Motor neuron (in vitro differentiated cells): ENCODE measurements at places on chromosomes 5 and 9.

- ATAC-seq, result no peak
These were observed 53.9 kb downstream of the IRX2 start for GRCh38 chr5:2697446-2698200.

DNA sequence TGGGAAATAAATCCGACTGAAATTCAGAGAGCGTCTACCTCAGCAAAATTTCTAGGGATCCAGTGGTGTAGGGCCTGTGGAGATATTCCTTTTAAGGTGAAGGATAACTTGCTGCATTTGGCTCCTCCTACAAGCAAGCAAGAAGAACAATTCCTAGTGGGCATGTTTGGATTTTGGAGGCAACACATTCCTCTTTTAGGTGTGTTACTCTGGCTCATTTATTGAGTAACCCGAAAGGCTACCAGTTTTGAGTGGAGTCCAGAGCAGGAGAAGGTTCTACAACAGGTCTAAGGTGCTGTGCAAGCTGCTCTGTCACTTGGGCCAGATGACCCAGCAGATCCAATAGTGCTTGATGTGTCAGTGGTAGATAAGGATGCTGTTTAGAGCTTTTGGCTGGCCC, 862.4 kb upstream of the CDH9 start:
- ATAC-seq, result no peak

DNA sequence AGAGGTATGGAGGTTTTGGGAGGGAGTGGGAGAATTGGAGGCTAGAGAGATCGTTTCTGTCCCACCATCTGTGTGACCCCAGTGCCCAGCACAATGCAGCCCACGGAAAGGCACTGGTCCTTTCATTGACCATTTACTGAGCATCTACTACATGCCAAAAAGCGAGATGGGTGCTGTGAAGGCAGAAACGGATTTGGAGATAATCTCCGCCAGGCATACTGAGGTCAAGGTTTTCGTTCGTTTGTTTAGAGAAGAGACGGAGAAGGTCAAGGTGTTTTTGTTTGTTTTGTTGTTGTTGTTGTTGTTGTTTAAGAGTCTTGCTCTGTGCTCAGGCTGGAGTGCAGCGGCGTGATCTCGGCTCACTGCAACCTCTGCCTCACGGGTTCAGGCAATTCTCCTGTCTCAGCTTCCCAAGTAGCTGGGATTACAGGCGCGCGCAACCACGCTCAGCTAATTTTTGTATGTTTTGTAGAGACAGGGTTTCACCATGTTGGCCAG, 593 bp upstream of the ZBTB43 start:
- no peak for ATAC-seq

DNA sequence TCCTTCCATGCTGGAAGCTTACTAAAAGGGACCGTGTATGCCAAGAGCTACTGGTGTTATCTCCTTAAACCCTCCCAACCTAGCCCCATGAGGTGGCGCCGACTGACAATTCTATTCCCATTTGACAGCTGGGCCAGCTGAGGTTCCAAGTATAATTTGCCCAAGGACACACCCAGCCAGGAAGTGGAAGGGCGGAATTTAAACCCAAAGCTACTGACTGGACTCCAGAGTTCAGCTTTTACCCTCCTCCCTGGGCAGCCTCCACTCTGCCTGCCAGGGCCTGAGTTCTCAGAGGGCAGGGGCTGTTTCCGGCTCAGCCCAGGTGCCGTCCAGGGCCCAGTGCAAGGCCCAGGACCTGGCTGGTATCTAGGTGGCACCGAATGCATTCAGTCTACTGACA, 71.8 kb downstream of the C9orf50 start:
- peak; percentile 24 for ATAC-seq

DNA sequence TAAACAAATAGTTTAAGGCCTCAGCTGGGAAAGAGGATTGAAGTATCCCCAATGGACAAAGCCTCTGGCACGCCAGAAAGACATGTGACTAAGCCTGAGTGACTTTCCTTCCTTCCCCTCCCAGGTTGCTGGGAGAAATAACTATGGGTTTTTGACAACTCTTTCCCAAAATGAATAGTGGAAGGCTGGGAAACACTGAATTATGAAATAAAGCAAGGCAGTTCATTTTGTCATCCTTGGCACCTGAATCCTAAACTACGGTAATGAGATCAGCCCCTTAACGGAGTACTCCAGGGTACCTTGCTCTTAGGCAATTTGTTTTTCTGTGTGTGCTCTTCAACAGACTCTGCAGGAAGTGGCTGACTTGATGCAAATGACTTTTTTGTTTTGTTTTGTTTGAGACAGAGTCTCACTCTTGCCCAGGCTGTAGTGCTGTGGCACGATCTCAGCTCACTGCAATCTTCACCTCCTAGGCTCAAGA, 75.2 kb downstream of the LMNB1 start:
- peak; percentile 59 for ATAC-seq

DNA sequence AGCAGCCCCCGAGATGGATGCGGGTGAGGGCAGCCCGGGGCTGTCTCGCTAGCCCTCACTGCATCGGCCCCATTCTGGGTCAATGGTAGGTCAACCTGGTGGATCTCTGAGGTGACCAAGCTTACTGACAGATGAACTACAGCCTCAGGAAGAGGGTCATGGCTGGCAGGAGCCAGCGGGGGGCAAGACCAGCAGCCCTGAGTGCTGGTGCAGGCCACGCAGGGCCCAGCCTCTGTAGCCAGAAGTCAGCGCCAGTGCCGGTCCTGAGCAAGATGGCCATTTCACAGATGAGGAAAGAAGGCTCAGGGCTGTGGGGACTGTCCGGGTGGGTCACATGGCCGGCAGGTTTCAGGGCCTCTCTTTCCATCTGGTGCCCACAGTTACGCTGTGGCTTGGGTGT, 5.1 kb upstream of the DBH start:
- no peak for ATAC-seq

GRCh38 chr9:98600631-98601030, 108.1 kb downstream of the GABBR2 start:
- ATAC-seq, result no peak

- peak; percentile 43 for ATAC-seq
These were observed 122.6 kb downstream of the FBXL17 start for GRCh38 chr5:108259306-108259705.

- ATAC-seq, result no peak
These were observed 112.2 kb downstream of the ACTBL2 start for GRCh38 chr5:57370376-57370775.

DNA sequence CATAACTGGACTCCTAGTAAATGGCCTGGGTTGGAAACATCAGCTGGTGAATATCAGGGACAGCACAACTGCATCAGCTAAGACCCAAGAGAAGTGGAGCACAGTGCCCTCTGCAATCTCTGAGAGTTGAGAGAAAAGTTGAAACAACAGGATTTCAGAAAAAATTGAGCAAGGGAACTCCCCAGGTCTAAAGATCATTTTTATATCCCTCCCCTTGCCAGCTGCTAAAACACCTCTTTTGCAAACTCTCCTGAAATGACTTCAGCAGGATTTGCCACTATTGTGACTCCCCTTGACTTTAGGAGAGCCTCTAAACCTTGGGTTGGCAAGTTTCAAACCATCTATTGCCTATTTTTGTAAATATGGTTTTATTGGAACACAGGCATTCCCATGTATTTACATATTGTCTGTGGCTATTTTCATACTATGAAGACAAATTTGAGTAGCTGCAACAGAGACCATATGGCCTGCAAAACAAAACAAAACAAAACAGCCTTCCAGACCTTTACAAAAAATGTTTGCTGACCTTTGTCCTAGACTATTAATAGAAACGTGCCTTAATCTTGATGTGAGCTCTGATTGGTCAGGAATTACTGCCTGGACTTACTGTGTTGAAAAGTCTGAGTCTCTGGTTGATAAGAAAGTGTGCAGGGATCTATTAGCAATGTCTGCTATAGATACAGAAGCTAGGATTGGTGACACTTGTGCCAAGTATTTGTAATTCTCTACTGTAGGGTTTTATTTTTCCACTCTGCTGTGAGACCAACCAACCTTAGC, 37.7 kb upstream of the PLPPR1 start:
- no peak for ATAC-seq

DNA sequence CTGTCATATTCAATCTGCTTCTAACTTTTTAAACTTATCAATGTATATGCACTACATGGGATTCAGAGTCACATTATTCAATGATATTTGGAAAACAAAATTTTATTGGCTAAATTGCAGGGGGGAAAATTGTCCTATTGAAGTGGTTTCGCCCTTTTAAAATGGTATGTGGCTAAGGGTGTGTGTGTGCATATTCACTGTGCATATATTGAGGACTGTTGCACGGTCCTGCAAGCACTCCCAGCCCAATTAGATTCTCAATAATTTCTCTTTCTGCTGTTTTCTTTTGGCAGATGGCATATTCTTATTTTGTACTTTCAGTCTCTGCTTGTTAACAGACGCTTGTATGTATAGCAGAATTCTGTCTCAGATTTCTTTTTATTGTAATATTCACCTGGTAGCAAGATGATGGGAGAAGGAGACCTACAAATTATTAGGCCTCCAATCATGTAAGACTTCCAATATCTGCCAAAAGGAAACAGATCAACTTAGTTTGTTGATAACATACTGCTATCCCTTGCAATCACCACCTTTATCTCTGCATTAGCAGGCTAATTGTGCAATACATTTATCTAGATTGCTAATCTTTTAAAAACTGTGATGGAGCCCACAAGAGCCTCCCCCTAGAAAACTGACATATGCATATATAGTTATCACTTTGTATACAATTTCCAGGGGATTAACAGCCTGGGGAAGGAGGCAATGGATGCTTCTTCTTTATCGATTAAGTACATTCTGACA, 411.5 kb downstream of the PLK2 start:
- no peak for ATAC-seq

GRCh38 chr9:2271426-2271825, 256.3 kb downstream of the SMARCA2 start:
- no peak for ATAC-seq

DNA sequence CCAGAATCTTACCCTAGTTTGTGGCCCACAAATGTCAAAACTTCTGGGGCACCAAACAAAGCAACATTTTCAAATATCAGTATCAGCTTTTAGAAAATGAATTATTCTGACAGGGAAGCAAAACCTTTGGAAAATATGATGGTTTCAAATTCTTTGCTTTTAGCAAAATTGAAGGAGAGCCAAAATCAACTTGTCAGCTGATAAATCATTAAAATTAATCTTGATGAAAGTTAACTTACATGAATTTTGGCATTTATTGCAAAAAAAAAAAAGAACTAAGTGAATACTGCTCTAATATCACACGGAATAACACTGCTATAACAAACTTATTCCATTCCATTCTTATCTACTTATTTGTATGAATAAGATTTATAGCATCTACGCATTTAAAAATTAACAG, 158.1 kb upstream of the TARS1 start:
- no peak for ATAC-seq

DNA sequence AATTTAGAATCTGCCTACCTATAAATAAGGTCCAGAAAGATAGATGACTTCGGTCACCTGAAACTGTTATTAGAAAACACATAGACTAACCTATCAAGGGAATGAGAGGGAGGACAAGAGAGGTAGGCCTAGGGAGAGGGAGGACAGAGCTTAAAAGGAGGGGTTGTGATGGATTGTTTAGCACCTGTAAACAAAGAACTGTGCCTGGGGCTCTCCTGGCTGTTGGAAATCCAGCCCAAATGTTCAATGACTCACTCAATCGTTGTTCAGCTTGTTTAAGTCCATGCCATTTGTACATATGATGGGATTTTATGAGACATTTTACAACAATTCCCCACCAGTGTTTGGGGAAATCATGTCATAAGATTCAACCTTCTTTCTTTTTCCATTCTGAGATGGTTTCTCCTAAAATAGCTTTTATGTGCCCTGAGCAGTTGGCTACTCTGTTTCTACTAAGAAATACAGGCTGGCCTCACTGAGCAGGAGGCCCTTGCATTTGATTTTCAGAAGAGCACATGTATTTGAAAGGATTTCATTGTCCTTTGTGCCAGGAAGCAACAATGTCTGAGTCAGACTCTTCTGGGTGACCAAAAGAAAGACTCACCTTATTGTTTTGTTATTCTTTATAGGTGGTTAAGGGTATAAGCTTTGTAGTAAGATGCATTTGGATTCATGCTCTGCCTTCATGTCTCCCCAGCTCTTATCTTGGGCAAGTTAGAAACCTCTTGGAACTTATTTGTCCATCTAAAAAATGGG, 48.2 kb upstream of the GPR151 start:
- no peak for ATAC-seq

DNA sequence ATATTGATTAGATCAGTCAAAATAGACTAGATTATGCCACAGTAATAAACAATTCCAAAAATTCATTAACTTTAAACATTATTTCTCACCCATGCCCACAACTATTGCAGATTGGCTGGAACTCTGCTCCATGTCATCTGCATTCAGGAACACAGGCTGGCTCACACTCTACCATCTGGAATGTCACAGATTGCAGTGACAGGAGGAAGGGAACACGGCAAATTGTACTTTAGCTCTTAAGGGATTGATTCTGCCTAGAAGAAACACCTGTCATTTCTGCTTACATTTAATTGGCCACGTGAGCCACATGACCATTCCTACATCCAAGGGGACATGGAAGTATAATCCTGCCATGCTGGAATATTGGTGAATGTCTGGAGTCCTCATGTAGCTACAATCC, 54.4 kb downstream of the ATPSCKMT start:
- no peak for ATAC-seq

DNA sequence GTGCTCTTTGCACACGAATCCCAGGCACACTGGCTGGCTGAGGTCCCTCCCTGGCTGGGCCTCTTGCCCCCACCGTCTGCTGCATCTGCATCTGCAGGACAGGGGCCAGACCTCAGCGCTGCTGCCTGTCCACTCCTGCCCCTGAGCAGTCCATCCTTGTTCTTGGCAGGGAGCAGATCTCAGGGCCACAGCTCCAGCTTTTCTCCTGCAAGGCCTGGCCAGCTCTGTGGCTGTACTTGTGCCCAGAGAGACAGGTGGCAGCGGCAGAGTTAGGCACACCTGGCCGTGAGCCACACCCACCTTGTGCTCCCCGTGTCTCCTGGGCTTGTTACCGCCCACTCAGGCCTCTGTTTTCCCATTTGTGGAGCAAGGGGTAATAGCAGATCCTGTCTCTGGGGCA, 13.9 kb downstream of the NEK6 start:
- no peak for ATAC-seq

DNA sequence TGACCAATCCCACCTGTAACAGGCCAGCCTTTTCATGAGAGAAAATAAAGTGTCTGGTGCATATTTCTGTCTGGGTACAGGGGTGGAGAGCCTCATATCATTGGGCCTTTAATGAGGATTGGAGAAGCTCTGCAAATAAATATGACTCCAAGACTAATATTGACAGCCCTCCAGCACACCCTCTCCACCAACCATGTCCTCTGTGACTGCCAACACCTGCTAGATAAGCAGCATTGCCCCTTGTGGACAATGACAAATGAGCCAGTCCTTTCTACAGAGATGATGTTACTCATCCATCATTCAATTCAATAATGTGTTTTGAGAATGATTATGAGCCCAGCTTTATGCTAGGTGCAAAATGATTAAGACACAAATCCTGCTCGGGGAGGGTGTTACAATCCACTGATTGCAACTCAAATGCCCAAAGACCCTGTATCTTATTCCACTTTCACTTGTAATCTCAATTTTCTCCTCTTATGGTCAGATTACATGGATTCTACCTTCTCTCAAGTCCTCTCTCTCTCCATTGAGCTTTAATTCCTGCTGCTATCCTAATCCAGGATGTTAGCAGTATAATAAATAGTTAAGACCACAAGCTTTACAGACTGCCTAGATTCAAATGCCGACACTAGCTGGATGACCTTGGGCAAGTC, 2.1 kb upstream of the GFRA3 start:
- no peak for ATAC-seq
